Activated T-helper 1 cell treated with Interleukin-2 at 50 U/mL for 16 hours (primary cell): ENCODE measurements at places on chromosomes 5 and 9.

DNA sequence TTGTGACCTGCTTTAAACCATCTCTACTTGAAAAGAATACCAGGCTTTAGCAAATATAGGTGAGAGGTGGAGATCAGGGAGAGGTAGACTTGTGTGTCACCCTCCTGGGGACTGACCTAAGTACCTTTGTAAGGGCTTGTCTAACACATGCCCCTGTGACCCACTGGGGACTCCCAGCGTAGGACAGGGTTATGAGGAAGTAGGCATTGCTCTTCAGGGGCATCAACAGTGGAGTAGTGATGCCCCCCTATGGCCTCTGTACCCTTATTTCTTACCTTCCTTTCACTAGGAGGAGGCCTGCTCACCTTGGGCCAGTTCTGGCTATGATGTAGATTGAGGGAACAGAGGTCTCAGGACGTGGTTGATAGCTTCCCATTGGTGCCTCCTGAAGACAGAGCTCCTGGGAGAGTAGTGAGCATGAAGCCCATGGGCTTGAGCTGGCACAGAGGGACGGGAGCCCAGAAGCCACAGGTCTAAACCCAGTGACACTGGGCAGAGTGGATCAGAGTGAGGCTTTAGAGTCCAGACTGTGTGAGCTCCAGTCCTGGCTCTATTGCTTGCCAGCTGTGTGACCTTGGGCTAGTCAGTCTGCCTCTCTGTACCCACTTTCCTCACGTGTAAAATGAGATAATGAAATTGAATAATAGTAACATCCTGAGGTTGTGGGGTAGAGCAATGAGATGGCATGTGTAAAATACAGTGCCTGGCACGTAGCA, 191.7 kb downstream of the AOPEP start:
- no peak for DNase-seq

GRCh38 chr5:119179857-119180641, 109.2 kb downstream of the DMXL1 start:
- no peak for DNase-seq

DNA sequence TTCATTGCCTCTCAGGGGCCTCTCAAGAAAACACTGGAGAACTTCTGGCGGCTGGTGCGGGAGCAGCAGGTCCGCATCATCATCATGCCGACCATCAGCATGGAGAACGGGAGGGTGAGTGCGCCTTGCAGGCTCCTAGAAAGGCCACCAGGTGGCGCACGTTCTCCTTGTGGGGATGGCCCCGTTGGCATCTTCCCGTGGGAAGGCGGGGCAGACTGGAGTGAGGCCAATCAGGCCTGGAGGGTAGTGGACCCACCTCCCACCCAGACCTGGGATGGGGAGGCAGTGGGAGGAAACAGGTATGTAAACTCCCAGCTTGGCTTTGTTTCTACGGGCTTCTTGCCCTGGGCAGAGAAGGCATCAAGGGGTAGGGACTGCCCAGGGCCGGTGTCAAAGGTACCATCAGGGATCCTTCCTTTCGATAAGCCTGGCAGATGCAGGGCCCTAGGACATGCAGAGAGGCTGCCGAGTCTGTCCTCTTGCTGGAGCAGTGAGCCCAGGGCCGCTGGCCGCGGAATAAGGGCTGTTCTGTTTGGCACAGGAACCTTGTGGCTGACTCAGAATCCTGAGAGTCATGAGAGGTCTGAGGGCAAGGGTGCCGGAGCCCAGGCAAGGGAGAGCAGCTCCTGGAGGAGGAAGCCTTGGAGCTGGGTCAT, 18.9 kb upstream of the SPTLC1 start:
- peak; percentile 50 for DNase-seq

- DNase-seq: no peak
Observed at GRCh38 chr5:167248257-167248656, 1043.2 kb upstream of the WWC1 start.

GRCh38 chr9:92342825-92343488, 17.2 kb downstream of the CENPP start:
- DNase-seq: no peak

DNA sequence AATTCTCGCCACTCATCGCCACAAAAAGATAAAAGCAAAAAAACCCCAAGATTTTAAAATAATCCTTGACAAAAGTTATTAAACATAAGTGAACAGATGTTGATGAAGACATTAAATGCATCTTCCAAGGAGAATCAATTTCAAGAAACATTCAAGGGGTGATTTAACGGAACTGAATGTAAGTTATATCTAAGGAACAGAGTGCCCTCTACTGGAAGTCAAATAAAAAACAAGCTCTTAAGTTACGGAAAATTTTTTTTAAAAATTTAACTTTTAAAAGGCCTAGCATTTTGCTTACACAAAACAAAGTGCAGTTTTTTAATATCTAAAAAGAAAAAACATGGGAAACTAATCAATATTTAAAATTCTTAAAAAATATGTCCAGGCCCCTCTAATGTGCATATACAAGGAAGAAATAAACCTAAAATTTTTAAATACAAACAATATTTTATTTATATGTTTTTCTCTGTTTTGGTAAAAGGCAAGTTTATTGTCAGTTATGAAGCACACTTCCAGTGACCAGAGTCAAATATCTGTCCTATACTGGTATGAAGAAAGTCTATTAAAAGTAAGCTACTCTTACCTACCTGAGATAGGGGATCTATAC, 28.0 kb downstream of the TEX10 start:
- DNase-seq: no peak

- DNase-seq: no peak
Observed at GRCh38 chr5:168552146-168552545, 23.0 kb downstream of the FBLL1 start.

- no peak for DNase-seq
Observed at GRCh38 chr9:33677506-33677809, 117.9 kb upstream of the PRSS3 start.
